NCI-H1105 treated with DMSO at 0.1 percent for 48 hours (cell line): ENCODE measurements at places on chromosomes 2 and 18.

DNA sequence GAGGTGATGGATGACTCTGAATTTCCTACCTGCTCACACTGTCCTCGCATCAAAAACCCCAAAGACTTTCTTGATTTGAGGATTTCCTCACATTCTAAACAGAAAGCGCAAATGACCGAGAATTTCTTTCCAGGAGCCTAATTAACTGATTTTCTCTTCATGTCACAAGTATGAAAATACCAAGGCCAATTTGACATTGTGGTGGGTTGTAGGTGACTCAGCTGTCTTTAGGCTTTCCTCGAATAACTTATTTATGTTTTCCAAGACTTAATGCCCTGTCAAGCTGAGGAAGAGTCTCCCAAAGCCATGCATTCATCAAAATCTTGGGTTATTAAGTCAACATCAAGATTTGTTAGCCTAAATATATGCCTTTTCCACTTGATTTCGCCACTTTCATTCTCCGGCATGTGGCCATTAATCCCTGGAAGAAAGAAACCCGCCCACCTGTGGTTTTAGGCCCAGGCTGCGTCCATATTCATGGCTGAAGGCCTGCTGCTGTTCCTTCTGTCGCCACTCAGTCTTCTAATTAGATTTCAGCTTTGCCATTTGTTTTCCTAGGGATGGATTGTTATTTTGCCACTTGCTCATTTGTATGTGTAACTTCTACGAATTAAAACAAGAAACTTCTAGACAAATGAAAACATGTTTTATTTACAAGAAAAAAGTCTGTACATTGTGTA, 84.9 kb downstream of the ST6GAL2 start:
- no peak for DNase-seq

DNA sequence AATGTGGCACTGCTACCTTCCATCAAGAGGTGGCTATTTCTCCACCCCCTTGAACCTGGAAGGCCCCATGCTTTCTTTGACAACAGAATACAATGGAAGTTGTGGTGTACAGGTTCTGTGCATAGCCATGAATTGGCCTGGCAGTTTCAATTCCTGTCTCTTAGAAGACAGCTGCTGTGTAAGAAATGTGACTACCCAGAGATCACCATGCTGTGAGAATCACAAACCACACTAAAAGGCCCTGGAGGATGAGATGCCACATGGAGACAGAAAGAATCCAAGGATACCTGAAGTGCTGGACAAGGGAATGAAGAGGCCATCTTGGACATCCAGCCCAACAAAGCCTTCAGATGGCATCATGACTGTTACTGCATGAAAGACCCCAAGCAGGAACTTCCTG, 47.7 kb upstream of the EHBP1 start:
- no peak for DNase-seq

- no peak for DNase-seq
Measured at GRCh38 chr2:51620796-51621195, 588.9 kb upstream of the NRXN1 start.

GRCh38 chr2:96264656-96265348, 995 bp downstream of the TMEM127 start:
- peak; percentile 47 for DNase-seq

- no peak for DNase-seq
Measured at GRCh38 chr2:43106559-43107527, 119.6 kb downstream of the ZFP36L2 start.

DNA sequence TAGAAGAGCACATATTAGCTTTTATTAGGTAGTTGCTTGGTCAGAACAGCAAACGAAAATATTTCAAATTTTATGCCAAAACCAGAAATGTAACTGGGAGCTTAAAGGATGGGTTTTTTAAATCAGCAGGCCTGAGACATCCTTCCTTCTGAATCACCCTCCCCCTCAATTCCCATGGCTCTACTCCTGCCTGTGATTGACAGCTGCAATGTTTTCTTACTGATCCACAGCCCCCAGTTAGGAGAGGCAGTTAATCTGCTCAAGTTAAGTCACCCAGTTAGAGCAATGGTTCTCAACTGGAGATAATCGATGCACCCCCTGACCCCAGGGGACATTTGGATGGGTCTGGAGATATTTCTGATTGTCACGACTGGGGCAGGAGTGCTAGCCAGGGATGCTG, 24.9 kb downstream of the KCTD18 start:
- DNase-seq = no peak

GRCh38 chr18:42182728-42183700, 228.0 kb downstream of the PIK3C3 start:
- no peak for DNase-seq

- DNase-seq = no peak
Measured at GRCh38 chr2:52904355-52904891, 863.2 kb upstream of the CHAC2 start.

- no peak for DNase-seq
Measured at GRCh38 chr2:197028230-197028629, 101.7 kb upstream of the PGAP1 start.

- no peak for DNase-seq
Measured at GRCh38 chr2:202187570-202187969, 50.8 kb downstream of the SUMO1 start.

GRCh38 chr2:74704216-74704615, 50.2 kb downstream of the SEMA4F start:
- no peak for DNase-seq

DNA sequence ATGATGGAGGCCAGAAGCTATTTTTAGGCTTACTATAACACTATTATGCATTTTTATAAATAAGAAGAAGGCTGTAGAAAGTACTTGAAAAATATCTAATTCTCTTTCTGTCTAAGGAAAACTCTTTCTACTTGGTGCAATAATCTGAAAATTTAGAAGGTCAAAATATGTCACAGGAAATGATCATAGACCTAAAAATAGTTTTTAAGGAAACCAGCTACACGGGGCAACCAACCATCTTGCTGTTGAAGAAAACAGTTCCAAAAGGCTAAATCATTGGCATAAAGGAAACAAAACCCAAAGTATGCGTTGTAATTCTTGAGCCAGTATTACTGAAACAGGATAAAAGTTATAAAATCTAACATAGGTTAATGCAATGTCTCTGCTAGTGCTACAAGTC, 40.2 kb downstream of the SOCS6 start:
- DNase-seq = no peak

- DNase-seq = no peak
Measured at GRCh38 chr2:236769981-236770671, 200.5 kb downstream of the ACKR3 start.

DNA sequence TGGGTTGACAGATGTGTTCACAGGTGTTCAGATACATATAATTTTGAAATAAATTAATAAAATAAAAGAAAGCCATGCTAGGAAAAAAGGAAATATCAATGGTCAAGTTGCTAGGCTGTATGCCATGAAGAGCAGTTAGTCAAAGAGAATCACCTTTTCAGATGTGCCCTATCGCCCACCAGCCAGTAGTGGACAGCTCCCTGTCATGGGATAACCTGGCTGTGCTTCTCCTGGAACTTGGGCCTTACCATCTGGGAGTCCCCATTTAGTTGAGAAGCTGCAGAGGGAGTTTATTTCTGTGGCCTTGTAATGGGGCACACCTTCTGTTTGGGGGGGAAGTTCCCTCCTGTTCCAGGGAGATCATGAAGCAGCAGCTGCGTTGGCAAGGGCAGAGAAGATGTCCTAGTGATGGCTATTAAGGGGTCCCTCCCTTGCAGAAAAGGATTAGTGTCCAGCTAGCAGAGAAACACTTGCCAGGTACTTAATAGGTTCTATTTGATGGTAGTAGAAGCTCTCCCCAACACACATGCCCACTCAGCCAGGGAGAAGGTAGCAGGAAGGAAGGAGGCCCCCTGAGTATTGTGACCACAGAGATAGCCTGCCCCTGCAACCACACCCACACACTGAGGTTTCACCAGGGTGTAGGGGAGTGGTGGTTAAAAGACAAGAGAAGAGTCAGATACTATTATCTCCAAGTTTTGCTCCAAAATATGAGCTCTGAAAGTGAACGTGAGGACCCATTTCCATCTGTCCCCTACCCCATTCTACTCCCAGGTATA, 117.7 kb downstream of the B3GNT2 start:
- DNase-seq = no peak

DNA sequence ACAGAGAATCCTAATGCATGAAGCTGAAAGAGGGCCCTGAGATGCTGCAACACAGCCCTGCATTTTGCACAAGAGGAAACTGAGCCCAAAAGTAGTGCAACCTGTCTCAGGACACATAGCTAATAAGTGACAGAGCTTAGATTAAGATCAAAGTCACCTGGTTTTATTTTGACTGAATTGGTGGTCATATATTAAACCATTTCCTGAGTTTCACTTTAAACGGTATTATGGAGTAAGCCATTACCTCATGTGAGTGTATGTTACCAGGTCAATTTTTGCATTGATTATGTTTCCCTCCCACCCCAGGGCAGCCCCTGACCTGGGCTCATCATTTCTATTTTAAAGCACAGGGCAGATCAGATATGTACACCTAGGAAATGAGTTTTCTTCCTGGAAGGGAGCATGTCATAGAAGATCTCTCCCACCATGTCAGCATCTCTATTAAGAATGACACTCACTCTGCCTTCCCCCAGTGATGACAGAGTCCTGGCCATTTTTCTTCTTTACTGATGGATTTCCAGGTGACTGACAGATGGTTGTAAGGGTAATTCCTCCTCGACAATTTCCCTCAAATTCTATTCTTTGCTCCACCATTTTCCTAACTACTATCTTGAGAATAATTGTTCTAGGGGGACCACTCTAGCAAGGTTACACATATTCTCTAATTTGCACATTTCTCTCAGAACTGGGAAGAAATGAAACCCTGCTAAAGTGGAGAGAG, 441.3 kb upstream of the SLC14A2 start:
- no peak for DNase-seq

DNA sequence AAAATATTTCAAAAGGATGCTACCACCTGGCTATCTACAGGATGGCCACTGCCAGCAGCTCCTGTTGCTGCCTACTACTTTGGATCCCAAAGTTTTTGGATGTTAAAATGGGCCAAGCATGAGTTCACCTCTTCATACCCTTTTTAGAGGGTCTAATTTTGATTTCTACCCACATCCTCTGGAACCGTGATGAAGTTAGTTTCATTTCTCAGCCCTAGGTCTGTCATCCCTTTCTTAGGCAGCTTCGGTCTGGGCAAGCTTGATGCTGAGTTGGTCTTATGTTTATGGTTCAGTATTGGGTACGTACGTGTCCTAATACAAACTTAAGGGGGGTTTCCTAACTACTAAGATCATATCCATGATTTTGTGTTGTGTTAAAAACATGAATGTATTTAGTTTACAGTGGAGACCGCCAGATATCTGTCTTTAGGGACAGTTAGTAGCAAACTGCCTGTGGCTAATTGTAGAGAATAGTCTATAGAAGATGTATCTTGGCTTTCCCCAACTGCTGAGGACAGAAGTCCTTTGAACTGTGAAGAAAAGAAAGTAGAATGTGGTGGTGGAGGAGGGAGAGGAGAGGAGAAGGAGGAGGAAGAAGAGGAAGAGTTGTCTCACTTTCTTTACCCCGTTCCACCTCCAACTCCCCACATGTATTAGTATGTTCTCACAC, 184.9 kb downstream of the UBE2E3 start:
- DNase-seq = no peak

DNA sequence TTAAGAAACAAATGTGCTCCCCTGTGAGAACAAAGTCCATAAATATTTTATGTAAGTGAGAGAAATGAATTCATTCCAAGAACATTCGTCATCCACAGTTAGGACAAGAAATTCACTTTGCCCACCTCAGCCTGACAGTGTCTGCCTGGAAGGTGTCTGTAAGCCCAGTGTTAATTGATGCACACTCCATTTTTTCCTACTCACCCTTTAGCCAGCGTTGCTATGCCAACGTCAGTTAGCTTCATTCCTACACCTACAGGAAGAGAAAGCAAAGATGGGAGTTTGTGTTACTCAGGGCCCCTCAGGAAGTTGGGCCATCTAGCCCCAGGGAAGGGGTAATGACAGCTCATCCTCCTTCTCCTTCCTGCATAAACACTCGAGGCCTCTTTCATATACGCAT, 131.0 kb downstream of the ALPK2 start:
- no peak for DNase-seq

DNA sequence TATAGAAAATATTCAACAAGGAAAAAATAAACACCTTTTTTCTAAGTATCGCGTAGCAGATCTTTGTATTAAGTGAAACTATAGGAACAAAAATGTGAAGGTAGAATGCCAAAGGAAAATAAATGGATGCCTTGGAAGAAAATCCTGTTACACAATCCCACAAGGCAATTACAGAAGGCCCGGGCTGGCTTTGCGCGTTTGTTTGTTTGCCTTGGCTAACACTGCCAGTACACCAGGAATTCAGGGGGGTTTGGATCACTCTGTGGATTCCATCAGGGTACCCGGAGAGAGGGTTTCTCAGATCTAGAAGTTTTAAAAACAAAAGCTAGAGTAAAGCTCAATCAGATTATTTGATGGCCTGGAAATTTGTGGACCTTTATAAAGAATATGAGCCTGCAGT, 478.3 kb downstream of the FBXO15 start:
- no peak for DNase-seq

DNA sequence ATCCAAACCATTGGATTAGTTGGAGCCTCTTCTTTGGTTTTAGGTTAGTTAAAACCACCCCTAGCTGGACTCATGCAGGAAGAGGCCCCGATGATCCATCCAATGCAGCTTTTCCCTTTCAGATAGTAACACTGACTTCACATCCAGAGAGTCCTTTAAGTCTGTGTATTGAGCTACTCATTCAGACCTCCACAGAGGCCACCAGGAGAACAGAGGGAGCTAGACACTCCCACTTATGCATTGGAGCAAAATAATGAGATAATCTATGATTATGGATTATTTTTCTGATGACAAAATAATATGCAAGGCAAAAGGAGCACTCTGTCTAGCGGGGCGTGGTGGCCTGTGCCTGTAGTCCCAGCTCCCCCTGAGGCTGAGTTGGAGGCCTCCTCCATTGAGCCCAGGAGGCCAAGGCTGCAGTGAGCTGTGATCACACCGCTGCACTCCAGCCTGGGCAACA, 1.6 kb upstream of the ROCK2 start:
- DNase-seq = no peak

DNA sequence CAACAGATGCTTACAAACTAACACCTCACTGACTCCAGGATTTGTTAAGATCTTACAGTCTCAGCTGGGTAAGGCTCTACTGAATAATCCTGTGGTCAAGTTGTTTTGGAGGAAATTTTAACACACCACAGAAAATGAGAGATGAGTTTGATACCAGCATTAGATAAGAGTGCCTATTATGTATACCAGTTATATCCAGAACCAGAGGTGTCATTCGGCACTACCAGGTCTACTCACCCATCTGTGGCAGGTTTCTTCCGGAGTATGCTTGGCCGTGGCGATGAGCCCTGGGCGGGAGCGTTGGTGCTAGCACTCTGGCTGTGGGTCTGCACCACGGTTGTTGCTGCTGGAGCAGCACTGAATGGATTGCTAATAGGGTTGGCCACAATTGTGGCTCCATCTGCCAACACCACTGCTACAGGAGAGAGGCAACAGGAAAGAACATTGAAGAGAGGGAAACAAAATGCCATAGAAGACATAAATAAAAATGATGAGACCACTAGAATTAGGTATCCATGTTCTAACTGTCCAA, 41.2 kb downstream of the SAP130 start:
- no peak for DNase-seq

DNA sequence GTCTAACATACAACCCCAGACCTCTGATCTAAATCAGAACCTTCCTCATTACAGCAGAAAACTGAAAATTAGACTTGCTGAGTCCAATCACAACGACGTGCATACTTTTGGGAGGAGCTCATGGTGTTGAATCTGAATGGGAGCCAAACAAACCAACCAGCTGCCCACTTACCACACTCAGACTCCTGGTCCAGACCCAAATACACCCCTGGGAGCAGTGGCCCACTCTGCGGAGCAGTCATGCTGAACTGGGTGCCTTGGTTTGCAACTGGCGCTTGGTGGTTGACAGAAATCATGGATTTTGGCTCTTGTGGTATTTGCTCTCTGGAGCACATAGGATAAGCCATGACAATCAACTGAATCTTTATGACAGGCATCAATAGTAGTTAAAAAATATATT, 253.6 kb upstream of the TNP1 start:
- no peak for DNase-seq
